ENCODE measurements at places on chromosomes 2 and 18. TPM values are rescaled to one million over a fixed set of nuclear protein-coding genes. Genes with fewer than 3 reads are reported as not detected.
A peak's percentile ranks its signal among the peaks of the same experiment; 100 is the strongest.

DNA sequence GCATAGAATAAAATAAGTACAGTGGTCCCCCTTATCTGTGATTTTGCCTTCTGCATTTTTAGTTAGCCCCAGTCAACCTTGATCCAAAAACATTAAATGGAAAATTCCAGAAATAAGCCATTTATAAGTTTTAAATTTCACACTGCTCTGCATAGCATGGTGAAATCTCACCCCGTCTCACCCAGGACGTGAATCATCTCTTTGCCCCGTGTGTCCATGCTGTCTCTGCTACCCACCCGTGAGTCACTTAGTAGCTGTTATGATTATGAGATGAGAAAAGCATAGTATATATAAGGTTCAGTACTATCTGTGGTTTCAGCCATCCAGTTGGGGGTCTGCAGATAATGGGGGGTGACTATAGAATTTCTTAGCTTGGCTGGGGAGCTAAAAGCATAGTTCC, 67.3 kb downstream of the RHBDD1 start:
- DNase-seq: peak; percentile 78

GRCh38 chr2:72915907-72916742, 1.2 kb upstream of the EMX1 start:
- peak; percentile 93 for DNase-seq

- DNase-seq: peak; percentile 27
Observed at GRCh38 chr18:77061946-77062517, 70.6 kb downstream of the MBP start.

- DNase-seq: no peak
Observed at GRCh38 chr2:195848119-195848899, 191.3 kb downstream of the SLC39A10 start.

NT5DC4 gene
- not detected for total RNA-seq

All from osteoblast (primary cell).